ENCODE measurements at places on chromosomes 5 and 9.

DNA sequence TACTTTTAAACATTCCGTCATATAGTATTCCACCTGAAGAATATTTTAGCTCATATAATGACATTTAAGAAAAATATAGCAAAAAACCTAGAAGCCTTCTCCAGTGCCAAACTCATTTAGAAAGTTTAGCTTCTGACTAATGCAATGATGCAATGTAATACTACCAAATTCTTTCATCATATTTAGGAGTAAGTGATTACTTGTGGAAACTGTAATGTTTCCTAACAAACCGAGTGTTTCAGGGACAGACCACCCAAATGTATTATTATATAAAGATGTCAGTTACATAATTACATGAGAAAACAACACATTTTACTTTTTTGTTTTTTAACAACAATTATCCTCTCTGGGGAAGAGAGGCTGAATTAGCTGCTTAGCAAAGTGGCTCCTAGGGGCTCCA is 316.2 kb downstream of the ARL15 start:
- DNase-seq = peak; percentile 67

GRCh38 chr5:108546939-108547338 is 165.0 kb upstream of the FBXL17 start:
- peak; percentile 43 for DNase-seq

GRCh38 chr5:10731913-10732312 is 29.1 kb downstream of the DAP start:
- DNase-seq = no peak

- DNase-seq = no peak
Observed at GRCh38 chr5:24681106-24681505, 36.3 kb upstream of the CDH10 start.
